ENCODE measurements at places on chromosomes 5 and 9.

DNA sequence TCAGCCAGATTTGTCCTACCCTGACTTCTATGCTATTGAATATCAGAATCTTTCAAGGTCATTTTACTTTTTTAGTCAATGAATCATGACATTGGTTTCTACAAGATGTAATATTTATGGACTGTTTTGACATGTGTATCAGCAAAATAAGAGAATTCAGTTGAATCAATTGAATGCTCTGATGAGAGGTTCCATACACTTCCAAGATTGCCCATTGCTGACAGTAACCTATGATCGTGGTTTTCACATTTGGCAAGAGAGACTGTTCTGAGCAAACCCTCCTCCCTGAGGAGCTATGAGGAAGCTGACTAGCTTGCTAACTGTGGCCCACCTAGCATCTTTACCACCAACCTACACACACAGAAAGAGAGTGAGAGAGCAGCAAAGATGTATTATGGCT, 56.7 kb upstream of the FST start:
- DNase-seq = peak; percentile 91

DNA sequence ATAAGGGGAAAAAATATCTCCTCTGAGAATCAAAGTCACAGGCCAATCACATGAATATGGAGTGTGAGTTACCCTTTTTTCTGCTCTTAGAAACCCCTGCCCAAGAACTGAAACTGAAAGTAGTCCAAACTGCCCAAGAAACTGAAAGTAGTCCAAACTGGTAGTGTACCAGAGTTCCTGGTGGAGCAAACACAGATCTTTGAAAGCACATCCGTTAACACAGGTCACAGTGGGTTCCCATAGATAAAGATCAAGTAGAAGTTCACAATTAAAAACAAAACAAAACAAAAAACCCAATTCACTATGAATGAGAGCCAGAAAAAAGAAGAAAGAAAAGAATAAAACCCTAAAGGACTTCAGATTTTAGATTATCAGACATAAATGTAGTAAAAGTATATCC, 332.4 kb upstream of the EFNA5 start:
- peak; percentile 25 for DNase-seq

- DNase-seq = no peak
Observed at GRCh38 chr9:14722391-14723035, at the start of gene CER1. Gene CER1 (minus strand): TSS chr9:14722733. CDS start chr9:14722672, 61 bp downstream.

DNA sequence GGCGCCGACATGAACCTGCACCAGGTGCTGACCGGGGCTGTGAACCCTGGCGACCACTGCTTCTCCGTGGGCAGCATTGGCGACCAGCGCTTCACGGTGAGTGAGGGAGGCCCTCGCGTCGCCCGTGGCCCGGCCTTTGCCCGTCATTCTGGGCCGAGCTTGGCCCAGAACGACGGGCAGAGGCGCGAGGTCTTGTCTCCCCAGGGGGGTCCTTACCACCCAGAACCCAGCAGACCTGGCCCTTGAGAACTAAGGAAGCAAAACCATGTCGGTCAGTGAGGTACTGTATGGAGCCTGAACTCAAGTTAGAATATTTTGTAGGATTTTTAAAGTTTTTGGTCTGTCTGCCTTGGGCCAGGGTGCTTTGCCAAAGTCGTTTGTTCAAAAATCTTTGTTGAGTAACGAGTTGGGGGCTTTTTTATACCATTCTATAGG, 691 bp downstream of the DMXL1 start:
- peak; percentile 5 for DNase-seq

DNA sequence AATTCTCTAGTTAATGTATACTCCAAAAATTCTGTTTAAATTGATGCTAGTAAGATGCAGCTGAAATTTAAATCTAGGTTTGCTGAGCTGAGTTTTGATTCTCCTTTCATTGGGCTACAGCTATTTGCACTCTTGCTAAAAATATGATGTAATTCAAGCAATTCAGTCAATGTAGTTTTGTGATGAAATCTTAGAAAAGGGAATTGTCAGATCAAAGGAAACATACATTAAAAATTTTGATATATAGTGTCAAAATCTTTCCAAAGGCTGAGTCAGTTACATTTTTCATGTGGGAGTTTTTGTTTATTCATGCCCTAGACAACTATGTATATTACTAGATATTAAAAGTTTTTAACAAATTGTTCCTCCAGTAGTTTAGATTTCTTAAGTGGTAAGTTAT, 334.9 kb upstream of the DAB2 start:
- DNase-seq = peak; percentile 54

DNA sequence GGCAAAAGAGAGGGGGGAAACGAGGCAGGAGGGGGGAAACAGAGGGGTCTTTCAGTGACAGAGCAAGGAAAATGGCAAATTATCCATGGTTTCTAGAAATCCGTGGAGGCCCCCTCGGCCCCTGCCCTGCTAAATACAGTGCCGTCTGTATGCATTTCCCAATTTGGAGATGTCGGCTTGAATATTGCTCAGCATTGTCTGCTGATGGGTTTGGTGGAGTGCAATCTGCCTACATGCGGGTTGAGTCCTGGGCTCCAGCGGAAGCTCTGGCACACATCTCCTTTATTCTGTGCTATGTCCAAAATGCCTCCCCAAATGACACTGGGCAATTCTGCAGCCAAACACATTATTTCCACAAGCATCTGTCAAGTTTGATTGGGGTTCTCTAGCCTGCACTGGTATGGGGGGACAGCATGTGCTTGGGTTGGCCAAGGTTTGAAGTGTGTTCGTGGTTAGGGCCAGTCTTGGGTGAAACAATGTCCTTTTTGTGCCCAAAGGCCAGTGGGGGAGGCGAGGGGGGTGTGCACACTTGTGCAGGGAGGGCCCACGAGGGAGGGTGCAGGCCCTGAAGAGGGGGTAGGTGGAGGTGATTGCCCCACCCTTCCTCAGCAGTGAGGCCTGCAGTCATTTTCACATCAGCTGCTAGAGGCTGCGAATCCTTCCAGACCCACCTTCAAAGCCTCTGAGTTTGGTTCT, 6.2 kb upstream of the NEUROG1 start:
- no peak for DNase-seq

DNA sequence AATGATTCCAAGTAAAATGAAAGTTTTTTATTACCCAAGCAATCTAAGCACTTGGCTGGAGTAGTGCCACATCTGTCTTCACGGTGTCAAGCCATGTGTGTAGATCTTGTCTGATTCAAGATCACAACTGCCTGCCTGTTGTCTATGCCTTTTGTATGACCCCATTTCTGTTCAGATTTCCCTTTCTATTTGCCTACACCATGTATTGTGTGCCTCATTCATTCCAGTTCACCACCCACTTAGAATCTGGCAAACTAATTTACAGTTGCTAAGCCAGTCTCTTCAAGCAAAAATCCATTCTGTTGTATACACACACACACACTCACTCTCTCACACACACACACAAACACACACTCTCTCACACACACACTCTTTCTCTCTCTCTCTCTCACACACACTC, 33.7 kb downstream of the GLDC start:
- no peak for DNase-seq

Measured in fibroblast of skin of abdomen (primary cell).